ENCODE measurements at places on chromosomes 13 and 19.
A peak's percentile ranks its signal among the peaks of the same experiment; 100 is the strongest.

GRCh38 chr13:112073245-112074138 is 6.5 kb downstream of the SOX1 start:
- no peak for DNase-seq

- DNase-seq = no peak
These were observed 41.8 kb upstream of the NBEA start for GRCh38 chr13:34900288-34900739.

DNA sequence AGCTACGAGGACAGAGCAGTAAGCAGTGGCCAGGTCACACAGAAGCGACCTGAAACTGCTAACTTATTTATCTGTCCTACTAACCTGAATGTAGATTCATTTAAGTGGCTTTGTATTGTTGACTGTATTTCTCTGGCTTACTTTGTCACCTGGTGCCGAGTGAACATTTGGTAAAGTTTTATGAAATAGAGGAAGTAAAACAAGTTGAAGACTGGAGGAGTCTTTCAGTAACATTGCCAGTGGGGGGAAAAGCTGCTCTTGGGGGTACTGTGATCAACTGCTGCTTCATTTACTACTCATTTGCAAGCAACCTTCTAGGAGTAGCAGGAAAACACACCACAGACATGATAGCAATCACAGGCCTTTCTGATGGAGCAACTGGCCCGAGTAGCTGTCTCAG is 615.0 kb downstream of the FGF9 start:
- DNase-seq = no peak

- DNase-seq = no peak
These were observed at the start of gene MAMSTR for GRCh38 chr19:48719263-48720171. Gene MAMSTR (minus strand): TSS chr19:48719725. CDS start chr19:48719031, 694 bp downstream.

GRCh38 chr19:45217193-45217956 is 27.8 kb downstream of the EXOC3L2 start:
- no peak for DNase-seq

GRCh38 chr13:100898431-100898830 is 223.8 kb upstream of the TMTC4 start:
- DNase-seq = no peak

DNA sequence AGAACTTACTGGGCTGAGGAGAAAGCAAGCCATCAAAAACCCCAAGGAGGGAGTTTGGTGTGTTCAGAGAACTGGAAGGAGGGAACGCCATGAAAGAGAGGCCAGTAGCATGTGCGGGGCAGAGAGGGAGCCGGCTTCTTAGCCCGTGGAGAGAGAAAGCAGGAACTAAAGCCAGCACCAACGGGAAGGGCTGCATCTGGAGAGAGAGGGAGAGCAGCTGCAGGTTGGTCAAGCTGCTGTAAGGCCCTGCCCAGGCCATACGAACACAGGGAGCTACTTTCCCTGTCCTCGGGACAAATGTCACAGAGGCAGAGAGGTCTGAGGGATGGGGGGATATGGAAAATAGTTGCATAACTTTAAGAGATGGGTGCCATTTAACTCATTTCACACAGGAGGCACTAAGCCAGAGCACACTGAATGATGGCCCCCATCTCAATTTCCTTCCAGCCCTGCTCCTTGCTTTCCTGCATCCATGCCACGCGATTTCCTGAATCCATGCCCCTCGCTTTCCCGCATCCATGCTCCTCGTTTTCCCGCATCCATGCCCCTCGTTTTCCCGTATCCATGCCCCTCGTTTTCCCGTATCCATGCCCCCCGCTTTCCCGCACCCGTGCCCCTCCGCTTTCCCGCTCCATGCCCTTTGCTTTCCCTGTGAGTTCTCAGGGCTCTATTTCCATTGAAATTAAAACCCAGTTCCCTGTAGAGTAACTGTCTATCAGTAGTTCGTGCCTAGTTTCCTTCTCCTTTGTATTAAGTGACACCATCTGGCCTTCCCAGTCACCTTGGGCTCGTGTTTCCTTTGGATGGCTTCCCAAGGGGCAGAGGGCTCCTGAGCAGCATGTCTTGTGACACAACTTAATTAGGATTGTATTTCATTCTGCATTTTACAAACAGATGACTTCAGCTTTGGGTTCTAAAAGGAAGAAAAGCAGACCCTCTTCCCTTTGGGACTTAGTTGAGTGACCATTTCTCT is 31.5 kb upstream of the TPT1 start:
- DNase-seq = no peak

GRCh38 chr19:42397263-42398166 is 7.4 kb upstream of the CNFN start:
- no peak for DNase-seq

- DNase-seq = peak; percentile 3
These were observed 63.5 kb upstream of the SPATA13 start for GRCh38 chr13:24097064-24097463.

DNA sequence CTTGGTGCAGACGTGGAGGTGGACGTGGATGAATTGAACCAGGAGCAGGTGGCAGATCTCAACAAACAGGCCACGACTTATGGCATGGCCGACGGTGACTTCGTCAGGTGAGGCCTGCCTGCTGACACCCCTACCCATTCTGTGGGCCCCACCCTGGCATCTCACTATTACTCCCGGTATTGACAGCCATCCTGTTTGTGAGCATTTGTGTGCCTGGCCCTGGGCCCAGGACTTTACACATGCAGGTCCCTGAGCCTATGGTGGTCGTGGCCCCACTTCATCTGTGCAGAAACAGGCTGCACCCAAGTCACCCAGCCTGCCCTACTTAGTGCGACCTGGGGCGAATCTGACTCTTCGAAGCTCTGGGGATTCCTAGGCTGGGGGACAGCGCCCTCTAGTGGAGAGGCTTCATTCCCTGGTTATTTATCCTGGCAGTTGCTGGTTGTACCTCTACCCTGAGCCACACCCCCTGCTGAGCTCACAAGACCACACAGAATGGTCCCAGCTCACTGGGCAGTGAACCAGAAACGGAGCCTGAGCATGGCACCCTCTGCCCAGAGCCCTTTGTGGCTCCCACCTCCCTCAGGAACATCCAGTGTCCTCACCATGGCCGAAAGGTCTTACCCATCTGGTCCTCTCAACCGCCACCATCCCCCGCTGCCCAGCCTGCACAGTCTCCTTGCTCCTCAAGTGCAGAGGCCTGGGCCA is 16.9 kb downstream of the ZNF296 start:
- DNase-seq = peak; percentile 48

DNA sequence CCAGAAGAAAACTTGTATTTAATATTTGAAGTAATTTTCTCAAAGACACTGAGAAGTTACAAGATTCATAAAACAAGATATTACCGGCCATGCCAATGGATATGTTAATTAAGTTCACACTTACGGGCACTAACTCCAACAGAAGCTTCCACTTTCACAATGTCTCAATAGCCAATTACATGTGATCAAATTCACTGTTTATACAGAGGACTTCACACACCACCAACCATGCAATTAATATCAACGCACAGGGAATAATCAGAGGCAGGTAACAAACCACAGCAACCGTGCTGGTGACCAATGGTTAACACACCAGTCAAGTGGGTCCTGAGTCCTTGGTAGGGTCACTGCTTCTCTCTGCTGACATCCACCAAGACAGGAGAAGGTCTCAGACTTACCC is 5.9 kb upstream of the ACOD1 start:
- DNase-seq = no peak

DNA sequence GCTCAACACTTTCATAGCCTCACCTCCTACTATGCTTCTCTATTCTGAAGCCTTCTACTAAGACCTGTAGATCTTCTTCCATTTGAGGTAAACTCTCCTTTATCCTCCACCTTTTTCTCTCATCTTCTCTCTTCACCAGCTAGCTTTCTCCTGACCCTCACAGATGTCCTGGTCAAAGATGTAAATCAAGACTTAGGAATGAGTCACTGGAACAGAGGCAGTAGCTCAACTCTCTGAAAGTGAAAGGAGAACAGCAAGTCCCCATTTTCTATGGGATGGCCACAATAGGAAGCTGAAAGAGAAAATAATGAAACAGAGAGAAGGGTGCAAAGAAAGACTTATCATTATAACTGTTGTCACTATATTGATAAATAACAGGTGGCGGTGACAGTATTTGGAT is 86.1 kb upstream of the DOCK9 start:
- no peak for DNase-seq

GRCh38 chr13:30074431-30074830 is 224.0 kb upstream of the UBL3 start:
- no peak for DNase-seq

DNA sequence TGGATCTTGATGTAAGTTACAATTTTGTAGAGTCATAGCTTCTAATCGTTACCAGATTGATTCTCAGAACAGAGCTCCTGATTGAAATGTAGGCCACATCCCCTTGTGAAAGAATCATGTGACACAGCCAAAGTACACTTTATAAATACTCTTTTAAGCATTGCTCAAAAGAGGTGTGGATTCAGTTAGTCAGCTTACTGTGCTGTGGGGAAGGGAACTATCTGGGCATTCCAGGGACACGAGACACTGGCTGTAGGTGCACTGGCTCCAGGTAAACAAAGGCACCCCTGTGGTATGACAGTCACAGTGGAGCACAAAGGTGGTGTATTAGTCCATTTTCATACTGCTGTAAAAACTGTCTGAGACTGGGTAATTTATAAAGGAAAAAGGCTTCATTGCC is 222.8 kb downstream of the LIG4 start:
- DNase-seq = no peak

GRCh38 chr19:19651076-19651475 is 7.6 kb upstream of the GMIP start:
- DNase-seq = no peak

All from stimulated activated CD8-positive, alpha-beta memory T cell treated with anti-CD3 and anti-CD28 coated beads, Interleukin-15, amount 100 ng/mL, for 4 hours (primary cell).